ENCODE measurements at places on chromosomes 11 and 22. TPM values are rescaled to one million over a fixed set of nuclear protein-coding genes. Genes with fewer than 3 reads are reported as not detected.

CHRDL2 gene
- 0.64 TPM for total RNA-seq

ZNF214 gene
- 7.0 TPM for total RNA-seq

LDHAL6A gene
- 0.12 TPM for total RNA-seq

OR51E1 gene
- total RNA-seq: 1.3 TPM

RAG2 gene
- 0.58 TPM for total RNA-seq

ALG9 gene
- 47.7 TPM for total RNA-seq

ASPHD2 gene
- total RNA-seq: 2.7 TPM

MMP12 gene
- total RNA-seq: 1.6 TPM
